ENCODE measurements at places on chromosomes 2 and 18. TPM values are rescaled to one million over a fixed set of nuclear protein-coding genes. Genes with fewer than 3 reads are reported as not detected.

The ATP6V1C2 gene
- polyA plus RNA-seq = 0.05 TPM

The LOXL3 gene
- 1.3 TPM for polyA plus RNA-seq

The ASXL3 gene
- 0.07 TPM for polyA plus RNA-seq

The WDR75 gene
- polyA plus RNA-seq = 11.2 TPM

The TGFA gene
- 0.32 TPM for polyA plus RNA-seq

The ERFE gene
- polyA plus RNA-seq = 0.48 TPM

The MC4R gene
- polyA plus RNA-seq = not detected

The EMILIN1 gene
- polyA plus RNA-seq = 11.7 TPM

The LYG1 gene
- polyA plus RNA-seq = 1.7 TPM

The PTPRN gene
- polyA plus RNA-seq = not detected

The AQP12A gene
- polyA plus RNA-seq = not detected

The DNAJC5G gene
- 1.4 TPM for polyA plus RNA-seq

DNA sequence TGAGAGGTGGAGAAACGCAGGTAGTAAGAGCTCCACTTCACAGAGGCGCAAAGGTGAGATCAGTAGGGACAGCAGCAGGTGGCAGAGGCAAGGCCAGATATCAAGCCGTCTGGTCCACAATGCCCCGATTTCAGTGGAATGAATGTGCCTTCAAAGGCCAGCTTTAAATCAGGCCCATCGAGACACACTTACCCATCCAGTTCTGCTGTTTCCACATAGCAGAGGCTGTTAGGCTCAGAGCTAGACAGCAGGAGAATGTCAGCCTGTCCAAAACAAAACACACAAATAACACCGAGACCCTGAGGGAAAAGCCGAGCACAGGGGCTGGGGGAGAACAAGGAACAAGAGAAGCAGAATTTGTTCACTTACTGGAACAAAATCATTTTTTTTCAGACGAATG is 75.8 kb upstream of the NARS1 start:
- H3K36me3 ChIP-seq = peaks cover 20% of the 10 kb centered on the region
- no peak overlapping the region for H3K4me3 ChIP-seq
- no peaks in the 10 kb centered on the region for H3K27me3 ChIP-seq
- no peak overlapping the region for H3K27ac ChIP-seq
- peaks cover 10% of the 10 kb centered on the region for H3K4me1 ChIP-seq

DNA sequence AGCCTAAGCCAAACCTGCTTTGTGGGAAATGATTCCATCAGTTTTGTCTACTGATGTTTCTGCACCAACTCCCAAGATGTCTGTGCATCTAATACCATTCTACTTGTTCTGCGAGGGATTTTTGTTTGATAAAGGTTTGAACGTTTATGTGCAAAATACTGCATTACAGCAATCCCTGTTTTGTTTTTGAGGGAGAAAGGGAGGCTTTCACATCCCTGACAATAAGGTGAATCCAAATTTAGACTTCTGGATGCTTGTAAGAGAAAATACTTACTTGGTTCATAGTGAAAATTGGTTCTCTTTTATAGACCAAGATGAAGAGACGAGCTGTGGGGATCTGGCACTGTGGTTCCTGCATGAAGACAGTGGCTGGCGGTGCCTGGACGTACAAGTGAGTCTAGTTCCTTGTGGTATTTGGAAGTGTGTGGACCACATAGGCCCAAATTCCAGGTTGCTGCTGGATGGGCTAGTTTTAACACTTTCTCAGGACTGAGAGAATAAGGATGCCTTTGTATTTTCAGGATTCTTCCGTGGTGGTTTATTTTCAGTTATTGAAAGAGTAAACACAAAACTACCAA is 1.1 kb downstream of the RPL37A start:
- H3K4me1 ChIP-seq = peaks cover 40% of the 10 kb centered on the region
- peak overlapping the region; percentile 99 for H3K4me3 ChIP-seq
- H3K36me3 ChIP-seq = peaks cover 33% of the 10 kb centered on the region

GRCh38 chr2:176390276-176391147 is 121.3 kb downstream of the MTX2 start:
- H3K4me1 ChIP-seq = no peaks in the 10 kb centered on the region
- no peak for DNase-seq
- H3K27me3 ChIP-seq = no peaks in the 10 kb centered on the region

GRCh38 chr2:218125626-218126080 is at the start of gene CXCR2:
TSS of gene CXCR2 (plus strand) at chr2:218126028. CDS start at chr2:218134802, 8,774 bp downstream.
- H3K4me3 ChIP-seq = no peak within 1 kb of the TSS
- H3K36me3 ChIP-seq = no peaks in the 10 kb centered on the region
- no peaks in the 10 kb centered on the region for H3K4me1 ChIP-seq
- DNase-seq = no peak

- DNase-seq = peak; percentile 3
- no peaks in the 10 kb centered on the region for H3K36me3 ChIP-seq
- H3K27me3 ChIP-seq = no peaks in the 10 kb centered on the region
- no peak overlapping the region for H3K4me3 ChIP-seq
- H3K4me1 ChIP-seq = no peaks in the 10 kb centered on the region
These were observed 1.4 kb upstream of the CTNNA2 start for GRCh38 chr2:79511320-79511951.

- no peak overlapping the region for H3K27ac ChIP-seq
- H3K4me1 ChIP-seq = no peaks in the 10 kb centered on the region
- no peak overlapping the region for H3K4me3 ChIP-seq
These were observed 33.5 kb downstream of the AOX1 start for GRCh38 chr2:200619279-200619678.

DNA sequence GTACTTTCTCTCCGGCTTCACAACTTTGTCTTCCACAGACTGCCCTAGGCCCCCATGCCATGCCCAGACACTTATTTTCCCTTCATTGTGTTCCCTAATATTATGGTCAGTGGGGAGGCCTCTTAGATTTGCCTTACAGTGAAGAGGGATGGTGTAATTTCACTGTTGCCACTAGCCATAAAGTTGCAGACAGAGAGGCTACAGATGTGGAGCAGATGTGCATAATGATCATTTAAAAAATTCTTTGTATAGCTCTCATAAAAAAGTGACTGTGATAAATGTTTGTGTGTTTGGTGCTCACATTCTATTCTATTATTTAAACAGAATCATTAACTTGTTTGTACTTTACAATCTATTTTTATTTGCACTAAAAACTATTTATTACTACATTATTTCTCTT is 67.5 kb upstream of the FN1 start:
- no peak overlapping the region for H3K4me3 ChIP-seq
- no peak overlapping the region for H3K27ac ChIP-seq
- no peaks in the 10 kb centered on the region for H3K27me3 ChIP-seq
- no peak for DNase-seq
- peaks cover 31% of the 10 kb centered on the region for H3K4me1 ChIP-seq

DNA sequence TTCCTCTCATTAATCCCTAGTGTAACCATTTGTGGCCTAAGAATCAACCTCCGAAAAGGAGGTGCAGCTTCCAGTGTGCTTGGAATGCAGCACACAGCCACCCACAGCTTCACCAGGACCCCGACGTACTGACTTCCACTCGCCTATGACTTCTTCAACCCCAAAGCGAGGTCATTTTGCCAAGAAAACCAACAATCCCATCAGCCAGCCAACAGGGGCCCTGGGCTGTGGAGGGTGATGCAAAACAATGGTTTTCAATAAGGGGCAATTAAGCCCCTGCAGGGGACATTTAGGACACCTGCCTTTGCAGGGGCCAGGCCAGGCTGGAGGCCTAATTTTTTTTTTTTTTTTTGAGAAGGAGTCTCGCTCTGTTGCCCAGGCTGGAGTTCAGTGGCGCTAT is 158.1 kb upstream of the SKOR2 start:
- H3K27ac ChIP-seq = no peak overlapping the region
- H3K27me3 ChIP-seq = no peaks in the 10 kb centered on the region
- H3K4me1 ChIP-seq = no peaks in the 10 kb centered on the region
- H3K4me3 ChIP-seq = no peak overlapping the region

DNA sequence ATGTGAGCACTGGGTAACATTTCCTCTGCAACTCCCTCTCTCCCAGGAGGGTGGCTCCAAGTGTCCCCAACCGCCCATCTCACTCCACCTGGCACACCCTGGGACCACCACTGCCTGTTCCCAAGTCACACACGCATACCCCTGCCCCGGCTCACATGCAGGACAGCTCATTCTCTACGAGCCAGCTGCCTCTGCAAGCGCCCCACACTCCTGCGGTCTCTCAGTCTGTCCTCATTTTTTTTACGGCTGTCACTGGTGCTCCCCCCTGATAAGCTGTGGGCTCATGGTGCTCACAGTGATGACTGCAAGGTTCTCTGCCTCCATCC is 30.8 kb downstream of the AFG3L2 start:
- peaks cover 6% of the 10 kb centered on the region for H3K36me3 ChIP-seq
- no peak overlapping the region for H3K27ac ChIP-seq
- H3K27me3 ChIP-seq = no peaks in the 10 kb centered on the region
- H3K4me1 ChIP-seq = no peaks in the 10 kb centered on the region

DNA sequence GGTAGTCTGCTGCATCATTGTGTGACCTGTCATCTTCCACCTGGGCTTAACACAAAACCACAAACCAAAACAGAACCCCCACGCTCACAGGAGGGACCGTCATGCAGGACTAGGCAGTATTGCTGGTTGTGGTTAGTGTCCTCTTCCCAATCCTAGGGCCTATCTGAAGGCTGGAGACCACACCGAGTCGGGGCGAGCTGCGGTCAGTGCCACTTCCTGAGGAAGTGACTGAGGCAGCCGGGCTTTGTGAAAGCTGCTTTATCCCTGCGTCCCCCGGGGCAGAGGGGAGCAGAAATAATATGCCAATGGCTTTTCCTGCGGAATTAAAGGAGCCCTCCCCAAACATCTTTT is 22.9 kb downstream of the ZNF532 start:
- H3K27ac ChIP-seq = peak overlapping the region; percentile 43
- peaks cover 18% of the 10 kb centered on the region for H3K4me1 ChIP-seq
- no peaks in the 10 kb centered on the region for H3K36me3 ChIP-seq
- no peak overlapping the region for H3K4me3 ChIP-seq
- peak; percentile 78 for DNase-seq

DNA sequence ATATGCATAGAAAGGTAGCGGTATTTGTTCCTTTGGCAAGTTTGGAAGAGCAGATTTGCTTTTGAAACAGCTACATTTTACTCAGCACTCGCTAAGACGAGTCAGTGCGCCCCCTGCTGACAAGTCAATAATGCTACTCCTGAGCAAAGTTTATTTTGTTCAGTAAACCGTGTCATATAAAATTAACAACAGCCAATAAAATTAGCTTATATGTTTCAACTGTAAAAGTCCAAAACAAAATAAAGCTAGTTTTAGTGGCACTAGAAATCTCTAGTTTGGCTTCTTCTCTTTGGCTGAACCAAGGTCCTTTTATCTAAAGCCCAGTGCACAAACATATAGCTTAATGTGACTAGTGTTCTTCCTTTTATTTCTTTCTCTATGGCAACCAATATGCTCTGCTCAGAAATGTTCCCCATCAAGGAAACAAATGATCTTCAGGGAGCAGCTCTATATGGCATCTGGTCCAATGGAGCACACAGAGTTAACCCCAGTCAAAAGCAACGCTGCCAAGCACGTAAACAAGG is 4.2 kb upstream of the POU3F3 start:
- H3K4me3 ChIP-seq = no peak overlapping the region
- H3K4me1 ChIP-seq = no peaks in the 10 kb centered on the region
- no peaks in the 10 kb centered on the region for H3K36me3 ChIP-seq
- peaks cover 81% of the 10 kb centered on the region for H3K27me3 ChIP-seq
- peak; percentile 34 for DNase-seq

DNA sequence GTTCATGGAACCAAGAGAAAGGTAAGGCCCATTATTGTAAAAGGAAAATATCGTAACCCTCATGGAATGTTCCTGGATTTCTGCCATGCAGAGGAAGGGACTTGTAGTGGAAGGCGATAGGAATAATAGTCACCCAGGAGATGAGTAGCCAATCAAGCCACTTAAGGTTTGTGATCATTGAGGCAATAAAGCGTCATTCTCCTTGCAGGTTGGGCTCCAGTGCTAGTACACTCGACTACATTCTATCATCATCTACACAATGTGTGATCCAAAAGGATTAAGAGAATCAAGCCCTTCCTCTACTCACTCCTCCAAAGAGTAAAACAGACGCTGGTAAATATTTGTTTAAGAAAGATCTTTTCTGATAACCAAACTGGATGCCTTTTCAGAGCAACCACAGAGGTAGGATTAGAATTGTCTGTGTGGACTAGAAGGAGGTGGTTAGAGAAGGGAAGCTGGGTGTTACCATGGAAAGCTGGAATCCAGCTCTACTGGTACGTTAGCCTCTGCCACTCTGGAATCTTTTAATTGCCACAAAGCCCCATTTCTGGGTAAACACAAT is 245.7 kb downstream of the IKZF2 start:
- DNase-seq = peak; percentile 50
- no peaks in the 10 kb centered on the region for H3K27me3 ChIP-seq
- H3K4me1 ChIP-seq = no peaks in the 10 kb centered on the region
- no peak overlapping the region for H3K4me3 ChIP-seq
- H3K36me3 ChIP-seq = no peaks in the 10 kb centered on the region

- no peak overlapping the region for H3K27ac ChIP-seq
- no peaks in the 10 kb centered on the region for H3K4me1 ChIP-seq
- no peak overlapping the region for H3K4me3 ChIP-seq
- H3K36me3 ChIP-seq = no peaks in the 10 kb centered on the region
- DNase-seq = no peak
These were observed 49.4 kb downstream of the PLEKHM3 start for GRCh38 chr2:207975921-207976320.
